ENCODE measurements at places on chromosomes 6 and 20.

- DNase-seq, result no peak
Measured at GRCh38 chr6:140178520-140178919, 804.1 kb upstream of the CITED2 start.

GRCh38 chr6:127457456-127458064 lies 1.6 kb downstream of the KIAA0408 start:
- no peak for DNase-seq

GRCh38 chr6:104472021-104472901 lies 387.5 kb downstream of the HACE1 start:
- no peak for DNase-seq

DNA sequence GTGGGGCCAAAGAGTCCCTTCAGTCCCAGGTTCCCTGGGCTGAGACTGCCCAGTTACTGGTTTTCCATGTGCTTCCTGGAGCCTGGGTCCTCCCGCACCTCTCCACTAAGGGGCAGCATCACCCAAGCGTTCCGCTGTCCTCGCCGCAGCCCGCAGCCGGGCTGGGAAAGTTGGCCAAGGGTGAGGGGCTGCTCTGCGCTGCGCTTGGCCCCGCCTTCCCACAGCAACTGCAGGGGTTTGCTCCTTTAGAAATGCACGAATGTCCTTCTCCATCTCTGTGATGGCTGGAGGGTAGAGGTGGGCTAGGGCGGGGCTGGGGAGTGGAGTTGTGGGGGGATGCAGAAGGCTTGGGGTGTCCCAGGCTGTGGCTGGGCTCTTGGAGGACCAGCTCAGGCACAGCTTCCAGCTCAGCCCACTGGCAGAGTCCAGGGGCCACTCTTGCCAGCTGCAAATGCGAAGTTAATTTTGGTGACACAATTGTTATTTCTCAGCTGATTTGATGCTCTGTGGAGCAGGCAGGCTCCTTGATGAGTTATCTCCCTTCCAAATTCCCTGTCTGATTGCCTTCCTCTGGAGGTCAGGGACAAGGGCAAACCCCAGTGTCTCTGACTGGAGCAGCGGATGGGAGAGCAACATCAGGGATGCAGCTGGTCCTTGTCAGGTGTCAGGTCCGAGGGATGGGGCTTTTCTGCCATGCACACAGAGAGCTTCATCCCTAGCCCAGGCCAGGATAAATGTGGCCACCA lies 63.2 kb downstream of the NOL4L start:
- peak; percentile 54 for DNase-seq

All from NCI-H510A (cell line).